Ovary (tissue), 10 donors: ENCODE measurements at places on chromosomes 3 and 15. TPM values are rescaled to one million over a fixed set of nuclear protein-coding genes. Genes with fewer than 3 reads are reported as not detected.
A peak's percentile ranks its signal among the peaks of the same experiment; 100 is the strongest.

GRCh38 chr3:178768072-178768864 is 232.0 kb downstream of the KCNMB2 start:
- peaks cover 1% of the 10 kb centered on the region for H3K4me1 ChIP-seq
- H3K27me3 ChIP-seq: no peaks in the 10 kb centered on the region
- no peaks in the 10 kb centered on the region for H3K36me3 ChIP-seq
- H3K4me3 ChIP-seq: no peak overlapping the region
- H3K27ac ChIP-seq: no peak overlapping the region

GRCh38 chr3:41684797-41685735 is 276.8 kb downstream of the ULK4 start:
- no peak for DNase-seq
- H3K36me3 ChIP-seq: no peaks in the 10 kb centered on the region
- H3K4me1 ChIP-seq: peaks cover 1% of the 10 kb centered on the region
- H3K27me3 ChIP-seq: no peaks in the 10 kb centered on the region

Gene AMT
- 15.0 TPM for total RNA-seq

DNA sequence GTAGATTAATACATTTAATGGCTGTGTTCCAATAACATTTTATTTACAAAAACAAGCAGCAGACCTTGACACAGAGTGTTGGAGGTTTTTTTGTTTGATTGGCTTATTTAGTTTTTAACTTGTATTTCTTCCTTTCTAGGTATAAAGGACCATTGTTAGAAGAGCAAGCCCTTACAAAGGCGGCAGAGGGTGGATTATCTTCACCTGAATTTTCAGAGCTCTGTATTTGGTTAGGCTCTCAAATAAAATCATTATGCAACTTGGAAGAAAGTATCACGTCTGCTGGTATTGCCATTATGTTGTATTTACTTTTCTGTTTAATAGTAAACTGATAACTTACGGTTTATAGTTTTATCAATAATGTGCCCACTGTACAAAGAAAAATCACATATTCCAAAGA is 10.0 kb downstream of the FAM98B start:
- no peaks in the 10 kb centered on the region for H3K36me3 ChIP-seq
- peaks cover 2% of the 10 kb centered on the region for H3K4me1 ChIP-seq

DNA sequence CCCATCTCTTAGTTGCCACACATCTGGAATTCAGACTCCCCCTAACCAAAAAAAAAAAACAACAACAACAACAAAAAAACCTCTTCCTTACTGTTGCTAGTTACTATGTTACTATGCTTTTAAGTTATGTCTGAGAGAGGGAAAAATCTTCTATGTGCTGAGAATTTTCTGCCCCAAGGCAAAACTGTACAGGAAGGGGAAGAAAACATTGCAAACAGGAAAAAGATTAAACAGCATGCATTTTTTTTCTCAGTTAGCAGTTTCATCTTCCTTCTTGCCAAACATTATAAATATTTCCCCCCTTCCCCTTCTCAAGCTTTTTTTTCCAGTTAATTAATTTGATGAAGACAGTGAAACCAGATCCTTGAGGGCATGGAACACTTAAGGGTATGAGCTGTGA is 1.1 kb upstream of the CD200R1 start:
- no peaks in the 10 kb centered on the region for H3K4me1 ChIP-seq
- no peak overlapping the region for H3K27ac ChIP-seq
- no peak for DNase-seq

DNA sequence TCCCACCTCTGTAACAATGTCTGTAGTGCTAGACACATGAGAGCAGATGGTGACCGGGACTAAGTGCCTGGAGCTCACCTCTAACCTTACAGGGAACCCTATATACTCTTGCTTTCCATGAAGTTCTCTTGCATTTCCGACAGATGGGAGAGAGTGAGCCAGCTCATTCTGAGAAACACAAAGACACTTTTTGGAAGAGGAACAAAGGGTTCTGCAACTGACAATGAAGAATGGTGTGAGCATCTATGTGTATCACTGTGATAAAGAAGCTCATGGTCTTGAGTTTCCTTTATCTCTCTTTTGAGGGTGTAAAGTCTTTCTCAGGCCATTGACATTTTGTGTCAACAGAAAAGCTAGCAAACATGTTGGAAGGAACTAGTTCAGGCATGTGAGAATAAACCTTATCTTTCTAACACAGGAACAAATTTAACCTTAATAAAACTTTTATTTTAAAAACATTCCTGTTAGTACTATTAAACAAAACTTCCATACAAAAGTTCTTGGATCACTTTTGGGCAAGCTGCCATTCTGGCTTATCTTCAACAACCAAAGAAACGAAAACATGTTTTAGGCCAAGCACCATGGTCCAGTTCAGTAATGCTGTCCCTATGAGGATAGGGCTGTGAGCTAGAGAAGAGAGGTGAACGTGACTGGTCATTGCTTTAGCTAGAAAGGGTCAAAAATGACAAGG is 142.7 kb downstream of the THRB start:
- no peaks in the 10 kb centered on the region for H3K27me3 ChIP-seq
- H3K4me3 ChIP-seq: no peak overlapping the region
- DNase-seq: peak; percentile 67
- no peak overlapping the region for H3K27ac ChIP-seq
- no peaks in the 10 kb centered on the region for H3K36me3 ChIP-seq

Gene GAP43
- not detected for total RNA-seq

GRCh38 chr3:9638155-9638554 is 11.2 kb upstream of the MTMR14 start:
- H3K27me3 ChIP-seq: no peaks in the 10 kb centered on the region
- no peaks in the 10 kb centered on the region for H3K36me3 ChIP-seq
- no peak overlapping the region for H3K4me3 ChIP-seq
- H3K27ac ChIP-seq: no peak overlapping the region
- no peak for DNase-seq

DNA sequence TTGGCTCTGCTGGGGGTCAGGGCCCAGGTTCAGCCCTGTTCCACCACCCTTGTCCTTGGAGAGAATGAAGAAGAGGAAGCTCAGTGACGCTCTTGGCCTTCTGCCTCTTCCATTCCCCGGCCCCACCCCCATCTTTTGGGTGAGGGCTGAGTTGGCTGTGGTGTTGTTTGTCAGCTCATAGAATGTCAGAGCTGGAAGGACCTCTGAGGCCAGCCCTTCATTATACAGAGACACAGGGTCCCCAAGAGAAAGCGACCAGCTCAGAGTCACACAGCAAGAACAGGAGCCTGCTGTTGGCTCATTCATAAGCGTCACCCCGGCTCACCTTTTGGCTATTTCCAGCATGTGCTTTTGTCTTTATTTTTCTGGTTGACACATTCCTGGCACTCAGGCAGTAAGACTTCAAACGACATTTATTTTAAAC is 68.2 kb downstream of the AAGAB start:
- H3K36me3 ChIP-seq: no peaks in the 10 kb centered on the region
- no peak overlapping the region for H3K27ac ChIP-seq
- H3K4me1 ChIP-seq: peaks cover 27% of the 10 kb centered on the region
- H3K27me3 ChIP-seq: no peaks in the 10 kb centered on the region
- peak; percentile 85 for DNase-seq

Gene FANCD2OS
- total RNA-seq: not detected

Gene ZKSCAN7
- total RNA-seq: 5.5 TPM

Gene SEMA3G
- 3.6 TPM for total RNA-seq

DNA sequence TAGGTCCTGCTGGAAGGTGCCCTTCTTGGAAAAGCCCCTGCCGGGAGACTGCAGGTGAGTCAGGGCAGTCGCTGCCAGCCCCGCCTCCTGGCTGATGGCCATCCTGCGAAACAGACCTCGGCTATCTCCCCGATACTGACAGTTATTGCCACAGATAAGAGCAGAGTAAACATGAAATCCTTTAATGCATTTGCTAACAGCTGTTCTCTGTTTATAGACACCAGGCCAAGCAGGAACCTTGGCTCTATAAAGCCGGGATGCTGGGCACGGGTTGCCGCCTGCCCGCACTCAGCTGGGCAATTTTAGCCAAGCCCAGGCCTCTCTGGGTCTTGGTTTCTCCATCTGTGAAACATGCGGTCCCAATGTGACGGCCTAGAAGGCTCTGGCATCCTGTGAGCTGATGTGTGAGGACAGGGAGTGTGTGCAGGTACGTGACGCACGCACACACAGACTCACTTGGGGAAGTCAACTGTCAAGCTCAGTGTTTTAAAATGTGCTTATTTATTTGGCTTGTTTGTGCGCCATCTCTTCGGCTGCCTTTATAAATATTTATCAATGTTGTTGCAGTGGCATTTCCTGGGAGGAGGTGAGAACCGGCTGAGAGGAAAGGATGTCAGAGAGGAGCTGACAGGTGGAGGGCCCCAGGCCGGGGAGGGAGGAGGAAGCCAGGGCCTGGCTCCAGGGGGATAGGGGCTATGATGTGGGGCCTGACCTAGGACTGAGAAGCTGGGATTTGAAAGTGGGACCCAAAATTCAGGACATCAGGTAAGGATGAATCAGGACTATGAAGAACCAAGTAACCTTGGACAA is 50.8 kb upstream of the PRR23E start:
- no peak for DNase-seq
- H3K27ac ChIP-seq: no peak overlapping the region
- H3K27me3 ChIP-seq: no peaks in the 10 kb centered on the region

DNA sequence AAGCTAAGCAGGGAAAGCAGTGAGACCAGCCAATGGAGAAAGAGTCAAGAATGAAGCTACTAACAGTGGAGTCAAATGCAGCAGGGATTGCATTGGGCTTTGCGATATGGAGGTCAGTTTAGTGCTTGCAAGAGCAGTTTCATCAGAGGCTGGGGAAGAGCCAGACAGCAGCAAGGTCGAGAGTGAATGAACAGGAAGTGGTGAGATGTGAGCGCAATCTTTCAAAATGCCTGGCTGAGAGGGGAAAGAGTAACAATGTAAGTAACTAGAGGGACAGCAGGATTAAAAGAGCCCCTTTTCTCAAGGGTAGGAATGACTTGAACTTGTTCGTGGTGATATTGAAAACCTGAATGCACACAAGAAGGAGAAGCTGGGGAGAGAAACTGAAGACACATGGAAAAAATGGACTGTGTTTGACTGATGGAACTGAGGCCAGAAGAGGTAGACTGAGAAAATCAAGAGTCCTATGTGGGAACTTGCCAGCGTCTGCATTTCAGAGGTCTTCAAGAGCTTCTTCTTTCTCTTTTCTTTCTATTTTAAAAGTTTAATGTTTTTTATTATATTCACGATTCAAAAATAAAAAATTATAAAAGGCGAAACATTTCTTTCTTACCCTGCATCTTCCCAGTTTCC is 30.6 kb upstream of the GPR160 start:
- H3K27me3 ChIP-seq: no peaks in the 10 kb centered on the region
- H3K36me3 ChIP-seq: no peaks in the 10 kb centered on the region
- H3K4me1 ChIP-seq: no peaks in the 10 kb centered on the region
- H3K4me3 ChIP-seq: no peak overlapping the region
- no peak overlapping the region for H3K27ac ChIP-seq

Gene SH2D7
- not detected for total RNA-seq

Gene LRRIQ4
- total RNA-seq: 0.30 TPM

Gene CLDN18
- total RNA-seq: not detected

Gene ADPGK
- 21.9 TPM for total RNA-seq

DNA sequence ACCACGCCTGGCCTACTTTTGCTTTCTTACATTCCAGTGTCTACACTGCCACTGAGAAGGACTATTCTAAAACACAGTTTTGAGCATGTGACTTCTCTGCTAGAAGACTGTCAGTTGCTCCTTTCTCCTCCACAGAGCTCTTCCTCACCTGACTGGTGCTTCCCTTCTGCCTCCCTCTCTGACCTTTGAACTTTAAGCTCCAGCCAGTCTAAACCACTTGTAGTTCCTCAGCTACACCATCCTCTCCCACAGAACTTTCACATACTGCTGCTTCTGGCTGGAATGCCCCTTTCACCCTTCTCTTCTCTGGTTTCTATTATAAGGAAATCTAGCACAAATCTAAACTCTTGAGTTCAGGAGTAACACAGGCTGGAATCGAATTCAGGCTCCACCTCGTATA is 9.1 kb downstream of the NCEH1 start:
- H3K27ac ChIP-seq: no peak overlapping the region
- H3K4me1 ChIP-seq: no peaks in the 10 kb centered on the region
- no peak overlapping the region for H3K4me3 ChIP-seq

Gene SNTN
- 1.8 TPM for total RNA-seq

Gene SLCO2A1
- total RNA-seq: 2.8 TPM

Gene AQP9
- total RNA-seq: 3.0 TPM

- DNase-seq: no peak
- no peaks in the 10 kb centered on the region for H3K4me1 ChIP-seq
- H3K27ac ChIP-seq: no peak overlapping the region
Measured at GRCh38 chr3:30605005-30605404, 1.4 kb upstream of the TGFBR2 start.

Gene OSBPL10
- total RNA-seq: 10.6 TPM

- H3K36me3 ChIP-seq: no peaks in the 10 kb centered on the region
- H3K27me3 ChIP-seq: no peaks in the 10 kb centered on the region
- H3K27ac ChIP-seq: no peak overlapping the region
- H3K4me3 ChIP-seq: no peak overlapping the region
Measured at GRCh38 chr3:69748503-69748902, 9.2 kb downstream of the MITF start.

GRCh38 chr15:101143321-101143720 is 108.5 kb downstream of the CHSY1 start:
- H3K27me3 ChIP-seq: no peaks in the 10 kb centered on the region
- H3K4me1 ChIP-seq: no peaks in the 10 kb centered on the region
- no peak overlapping the region for H3K4me3 ChIP-seq
- H3K27ac ChIP-seq: no peak overlapping the region
- no peaks in the 10 kb centered on the region for H3K36me3 ChIP-seq
- DNase-seq: no peak

GRCh38 chr15:41560572-41560874 is 1.5 kb downstream of the TYRO3 start:
- H3K4me1 ChIP-seq: peaks cover 35% of the 10 kb centered on the region
- DNase-seq: peak; percentile 41

- peak; percentile 3 for DNase-seq
- no peak overlapping the region for H3K4me3 ChIP-seq
- H3K4me1 ChIP-seq: no peaks in the 10 kb centered on the region
Measured at GRCh38 chr3:13707456-13707855, 158.5 kb downstream of the FBLN2 start.

Gene COL8A1
- total RNA-seq: 2.0 TPM

Gene C3orf49
- not detected for total RNA-seq

GRCh38 chr3:5181469-5182141 is 5.9 kb upstream of the EDEM1 start:
- no peaks in the 10 kb centered on the region for H3K4me1 ChIP-seq
- no peaks in the 10 kb centered on the region for H3K36me3 ChIP-seq
- no peaks in the 10 kb centered on the region for H3K27me3 ChIP-seq
